ENCODE measurements at places on chromosomes 13 and 19. TPM values are rescaled to one million over a fixed set of nuclear protein-coding genes. Genes with fewer than 3 reads are reported as not detected.

Gene CGB8
- not detected for total RNA-seq

DNA sequence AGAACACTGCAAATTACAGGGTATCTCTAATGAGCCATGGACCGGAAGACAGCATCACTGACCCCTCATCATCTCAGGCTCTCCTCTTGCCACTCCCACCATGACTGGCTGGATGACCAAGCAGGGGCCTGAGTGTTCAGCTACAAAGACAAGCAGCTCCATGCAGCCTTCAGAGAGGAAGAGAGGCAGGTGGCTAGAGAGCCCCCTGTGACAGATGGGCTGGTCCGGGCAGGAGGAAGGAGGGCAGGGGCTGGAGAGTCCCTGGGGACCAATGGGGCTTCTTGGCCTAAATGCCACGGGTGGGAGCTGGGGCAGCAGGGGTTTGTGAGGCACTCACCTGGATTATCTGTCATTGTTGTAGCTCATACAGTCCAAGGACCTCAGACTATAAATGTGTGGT is 12.8 kb upstream of the RASA3 start:
- no peaks in the 10 kb centered on the region for H3K27me3 ChIP-seq
- peak overlapping the region; percentile 19 for H3K4me3 ChIP-seq
- peaks cover 98% of the 10 kb centered on the region for H3K4me1 ChIP-seq

Gene NLRP11
- total RNA-seq: not detected

Gene CEACAM6
- total RNA-seq: not detected

Gene GPR12
- not detected for total RNA-seq

Gene DMKN
- total RNA-seq: not detected

GRCh38 chr19:1606138-1606651 is 933 bp upstream of the UQCR11 start:
- peak overlapping the region; percentile 91 for H3K4me3 ChIP-seq
- peaks cover under 1% of the 10 kb centered on the region for H3K36me3 ChIP-seq
- DNase-seq: no peak
- peak overlapping the region; percentile 92 for H3K27ac ChIP-seq

GRCh38 chr13:76470991-76471390 is 415.2 kb downstream of the KCTD12 start:
- H3K4me3 ChIP-seq: no peak overlapping the region
- no peak for DNase-seq
- H3K27ac ChIP-seq: no peak overlapping the region
- H3K27me3 ChIP-seq: no peaks in the 10 kb centered on the region

DNA sequence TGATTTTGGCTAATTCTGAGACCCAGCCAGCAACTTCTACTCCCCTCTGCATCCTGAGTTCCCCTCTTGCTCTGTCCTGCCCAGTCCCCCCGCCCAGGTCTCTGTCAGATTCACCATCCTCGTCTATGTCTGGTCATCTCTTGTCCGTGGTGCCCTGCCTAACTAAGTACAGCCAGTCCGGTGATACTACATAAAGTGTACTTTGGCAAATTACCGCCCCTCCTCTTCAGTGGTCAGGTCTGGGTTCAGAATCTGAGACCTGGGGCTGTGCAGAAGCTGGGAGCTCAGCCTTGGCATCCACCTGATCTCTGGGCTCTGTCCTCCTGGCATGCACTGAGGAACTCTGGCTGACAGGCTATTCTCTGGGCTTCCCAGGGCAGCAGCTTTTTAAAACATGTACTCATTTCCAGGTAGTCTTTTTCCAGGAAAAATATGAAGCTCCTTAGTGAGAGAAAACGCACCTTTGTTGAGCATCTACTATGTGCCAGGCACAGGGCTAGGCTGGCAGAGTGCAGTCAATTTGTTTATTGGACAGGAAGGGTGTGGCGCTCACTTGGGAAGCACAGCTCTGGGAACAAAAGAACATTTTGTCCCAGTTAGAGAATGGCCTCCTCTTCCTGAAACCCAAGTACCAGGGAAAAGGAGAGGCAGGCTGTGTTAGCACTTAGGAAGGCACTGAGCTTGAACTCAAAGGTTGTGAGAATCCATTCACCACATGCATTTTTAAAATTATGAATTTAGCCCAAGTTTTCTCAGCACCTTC is 88.9 kb downstream of the TSHZ3 start:
- no peak overlapping the region for H3K4me3 ChIP-seq
- H3K27me3 ChIP-seq: no peaks in the 10 kb centered on the region
- no peak for DNase-seq
- H3K27ac ChIP-seq: no peak overlapping the region
- no peaks in the 10 kb centered on the region for H3K4me1 ChIP-seq
- no peaks in the 10 kb centered on the region for H3K36me3 ChIP-seq

- peak; percentile 43 for DNase-seq
- peak overlapping the region; percentile 85 for H3K4me3 ChIP-seq
- H3K27me3 ChIP-seq: no peaks in the 10 kb centered on the region
- H3K27ac ChIP-seq: peak overlapping the region; percentile 82
- H3K36me3 ChIP-seq: peaks cover 12% of the 10 kb centered on the region
These were observed 608 bp downstream of the CNN2 start for GRCh38 chr19:1026783-1027649.

Gene SBSN
- not detected for total RNA-seq

Gene CD33
- 0.99 TPM for total RNA-seq

GRCh38 chr13:112876305-112877000 is 92.6 kb upstream of the MCF2L start:
- no peak overlapping the region for H3K27ac ChIP-seq
- no peak overlapping the region for H3K4me3 ChIP-seq
- DNase-seq: no peak
- peaks cover 3% of the 10 kb centered on the region for H3K4me1 ChIP-seq
- H3K27me3 ChIP-seq: no peaks in the 10 kb centered on the region

Gene CPAMD8
- 2.3 TPM for total RNA-seq

- no peaks in the 10 kb centered on the region for H3K27me3 ChIP-seq
- no peak overlapping the region for H3K27ac ChIP-seq
- no peaks in the 10 kb centered on the region for H3K36me3 ChIP-seq
- H3K4me1 ChIP-seq: no peaks in the 10 kb centered on the region
These were observed 10.3 kb downstream of the EHD2 start for GRCh38 chr19:47723581-47723940.

DNA sequence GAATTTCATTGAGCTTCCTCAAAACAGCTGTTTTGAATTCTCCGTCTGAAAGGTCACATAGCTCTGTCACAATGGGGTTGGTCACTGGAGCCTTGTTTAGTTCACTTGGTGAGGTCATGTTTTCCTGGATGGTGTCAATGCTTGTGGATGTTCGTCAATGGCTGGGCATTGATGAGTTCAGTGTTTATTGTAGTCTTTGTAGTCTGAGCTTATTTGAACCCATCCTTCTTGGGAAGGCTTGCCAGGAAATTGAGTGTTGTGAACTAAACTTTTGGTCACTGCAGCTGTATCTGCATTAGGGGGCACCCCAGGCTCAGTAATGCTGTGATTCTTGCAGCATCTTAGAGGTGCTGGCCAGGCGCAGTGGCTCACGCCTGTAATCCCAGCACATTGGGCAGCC is 22.0 kb downstream of the BLOC1S3 start:
- no peaks in the 10 kb centered on the region for H3K36me3 ChIP-seq
- no peak overlapping the region for H3K27ac ChIP-seq
- DNase-seq: no peak
- H3K27me3 ChIP-seq: no peaks in the 10 kb centered on the region
- no peaks in the 10 kb centered on the region for H3K4me1 ChIP-seq
- no peak overlapping the region for H3K4me3 ChIP-seq

Gene ADGRE3
- total RNA-seq: not detected

Gene DPF1
- total RNA-seq: not detected

DNA sequence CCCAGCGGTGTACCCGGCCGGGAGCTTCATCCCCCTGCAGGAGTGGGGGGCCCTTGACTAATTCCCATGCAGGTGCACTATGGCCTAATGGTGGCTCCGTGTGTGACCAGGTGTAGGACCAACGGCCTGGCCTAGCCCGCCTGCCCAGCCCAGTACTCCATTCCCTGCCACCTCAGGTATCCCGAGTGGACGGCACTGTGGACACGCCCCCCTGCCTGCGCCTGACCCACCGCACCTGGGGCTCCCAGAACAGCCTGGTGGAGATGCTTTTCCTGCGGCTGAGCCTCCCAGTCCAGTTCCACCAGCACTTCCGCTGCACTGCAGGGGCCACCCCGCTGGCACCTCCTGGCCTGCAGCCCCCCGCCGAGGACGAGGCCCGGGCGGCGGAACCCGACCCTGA is 39.7 kb downstream of the RYR1 start:
- no peak for DNase-seq
- no peaks in the 10 kb centered on the region for H3K4me1 ChIP-seq
- no peaks in the 10 kb centered on the region for H3K36me3 ChIP-seq

Gene TYK2
- 304 TPM for total RNA-seq

Gene FUZ
- 15.8 TPM for total RNA-seq

GRCh38 chr13:32079587-32079986 is 48.0 kb downstream of the FRY start:
- no peak for DNase-seq
- H3K4me1 ChIP-seq: no peaks in the 10 kb centered on the region
- H3K27ac ChIP-seq: no peak overlapping the region
- H3K4me3 ChIP-seq: no peak overlapping the region
- H3K27me3 ChIP-seq: no peaks in the 10 kb centered on the region
- no peaks in the 10 kb centered on the region for H3K36me3 ChIP-seq

DNA sequence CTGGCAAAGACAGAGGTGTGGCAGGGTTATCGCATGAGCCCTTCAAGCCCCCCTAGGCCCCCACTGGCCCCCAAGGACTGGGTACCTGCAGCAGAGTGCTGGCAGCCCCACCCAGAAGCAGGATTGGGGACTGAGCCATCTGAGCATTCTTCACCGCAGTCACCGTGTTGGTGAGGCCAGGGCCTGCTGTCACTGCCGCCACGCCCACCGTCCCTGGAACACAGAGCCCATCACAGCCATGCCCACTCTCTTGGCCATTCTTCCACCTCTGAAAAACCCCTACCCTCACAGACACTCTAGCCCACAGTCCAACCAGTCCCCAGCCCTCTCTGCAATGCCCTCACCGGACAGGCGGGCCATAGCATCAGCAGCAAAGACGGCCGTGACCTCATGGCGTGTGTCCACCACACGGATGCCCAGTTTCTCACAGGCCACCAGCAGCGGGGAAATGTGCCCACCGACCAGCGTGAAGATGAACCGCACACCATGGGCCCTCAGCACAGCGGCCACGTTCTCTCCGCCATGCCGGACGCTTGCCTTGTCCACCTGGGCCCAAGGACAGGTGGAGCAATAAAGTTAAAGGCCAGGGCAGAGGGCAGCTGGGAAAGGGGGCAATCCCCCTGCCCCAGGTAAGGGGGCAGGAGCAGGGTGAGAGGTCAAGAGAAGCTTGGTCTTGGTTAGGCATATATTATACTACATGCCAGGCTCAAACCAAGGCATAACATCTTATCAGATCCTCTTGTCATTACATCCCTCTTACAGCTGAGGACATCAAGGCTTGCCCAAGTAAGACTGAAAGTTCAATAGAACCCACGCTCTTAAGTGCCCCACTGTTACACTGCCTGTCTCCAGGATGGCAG is 16.1 kb downstream of the SYDE1 start:
- no peak for DNase-seq
- H3K36me3 ChIP-seq: peaks cover 17% of the 10 kb centered on the region
- H3K27me3 ChIP-seq: no peaks in the 10 kb centered on the region

DNA sequence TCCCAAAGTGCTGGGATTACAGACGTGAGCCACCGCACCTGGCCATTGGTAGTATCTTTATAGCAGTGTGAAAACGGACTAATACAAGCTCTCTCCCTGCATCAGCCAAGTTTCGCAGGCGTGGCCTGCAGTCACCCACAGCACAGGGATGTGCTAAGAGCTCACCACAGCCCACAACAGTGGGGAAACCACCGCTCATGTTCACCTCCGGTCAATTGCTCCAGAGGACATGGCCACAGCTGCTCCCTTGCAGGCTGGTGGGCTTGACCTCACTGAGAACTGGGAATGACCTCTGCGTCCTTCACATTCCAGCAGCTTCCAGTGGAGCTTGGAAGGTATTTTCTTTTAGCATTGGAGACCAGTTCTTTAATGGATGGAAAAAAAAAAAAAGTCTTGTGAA is 156.4 kb downstream of the KCTD15 start:
- no peak for DNase-seq
- no peaks in the 10 kb centered on the region for H3K4me1 ChIP-seq
- H3K27ac ChIP-seq: no peak overlapping the region
- H3K4me3 ChIP-seq: no peak overlapping the region
- H3K36me3 ChIP-seq: no peaks in the 10 kb centered on the region
- no peaks in the 10 kb centered on the region for H3K27me3 ChIP-seq

Gene NANOS3
- not detected for total RNA-seq

DNA sequence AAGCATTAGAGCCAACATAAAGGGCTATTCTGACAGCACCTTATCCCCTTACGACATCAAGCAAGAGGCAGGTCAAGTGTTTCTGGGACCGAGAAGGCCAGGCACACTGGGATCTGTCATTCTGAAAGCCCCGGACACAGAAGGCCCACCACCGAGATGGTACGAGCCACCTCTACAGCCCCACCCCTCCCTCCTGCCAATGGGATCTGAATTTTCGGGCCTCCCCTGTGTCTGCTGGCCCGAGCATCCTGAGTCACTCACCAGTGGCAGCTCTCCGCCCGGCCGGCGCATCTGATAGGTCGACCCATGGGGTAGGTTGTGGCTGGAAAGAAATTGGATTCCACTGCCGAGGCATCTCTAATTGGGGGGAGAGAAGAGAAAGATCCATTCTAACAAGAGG is 2.6 kb downstream of the TIMM44 start:
- H3K4me1 ChIP-seq: peaks cover 18% of the 10 kb centered on the region
- no peak overlapping the region for H3K27ac ChIP-seq
- peaks cover 23% of the 10 kb centered on the region for H3K36me3 ChIP-seq
- H3K27me3 ChIP-seq: no peaks in the 10 kb centered on the region
- no peak for DNase-seq

DNA sequence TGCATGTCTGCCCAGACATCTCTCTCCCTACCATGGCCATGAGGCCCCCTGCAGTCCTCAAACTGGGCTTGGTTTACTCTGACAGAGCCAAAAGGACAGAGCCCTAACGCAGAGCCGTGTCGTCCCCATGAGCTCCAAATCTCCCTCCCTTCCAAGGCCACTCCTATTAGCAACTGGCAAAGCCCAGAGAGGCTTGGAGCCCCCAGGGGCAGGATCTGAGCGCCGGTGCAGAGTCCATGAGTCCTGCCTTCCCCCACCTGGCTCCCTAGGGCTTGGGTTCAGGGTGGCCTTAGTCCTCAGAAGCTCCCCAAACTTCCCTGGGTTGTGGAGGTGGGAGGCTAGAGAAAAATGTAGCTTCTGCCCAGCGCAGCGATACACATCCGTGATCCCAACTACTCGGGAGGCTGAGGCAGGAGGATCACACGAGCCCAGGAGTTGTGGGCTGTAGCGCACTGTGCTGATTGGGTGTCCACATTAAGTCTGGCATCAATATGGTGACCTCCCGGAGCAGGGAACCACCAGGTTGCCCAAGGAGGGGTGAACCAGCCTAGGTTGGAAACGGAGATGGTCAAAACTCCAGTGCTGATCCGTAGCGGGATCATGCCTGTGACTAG is 7.4 kb upstream of the PGPEP1 start:
- DNase-seq: no peak
- no peaks in the 10 kb centered on the region for H3K27me3 ChIP-seq
- H3K4me1 ChIP-seq: peaks cover 10% of the 10 kb centered on the region
- no peaks in the 10 kb centered on the region for H3K36me3 ChIP-seq

- H3K4me3 ChIP-seq: no peak overlapping the region
- H3K27me3 ChIP-seq: no peaks in the 10 kb centered on the region
- peaks cover under 1% of the 10 kb centered on the region for H3K36me3 ChIP-seq
- H3K27ac ChIP-seq: no peak overlapping the region
- no peak for DNase-seq
These were observed 3.1 kb upstream of the FXYD5 start for GRCh38 chr19:35151273-35152065.
